NCI-H226 (cell line): ENCODE measurements at places on chromosomes 12 and 14.

GRCh38 chr14:99733211-99733539 is 49.1 kb downstream of the CYP46A1 start:
- no peak for DNase-seq

DNA sequence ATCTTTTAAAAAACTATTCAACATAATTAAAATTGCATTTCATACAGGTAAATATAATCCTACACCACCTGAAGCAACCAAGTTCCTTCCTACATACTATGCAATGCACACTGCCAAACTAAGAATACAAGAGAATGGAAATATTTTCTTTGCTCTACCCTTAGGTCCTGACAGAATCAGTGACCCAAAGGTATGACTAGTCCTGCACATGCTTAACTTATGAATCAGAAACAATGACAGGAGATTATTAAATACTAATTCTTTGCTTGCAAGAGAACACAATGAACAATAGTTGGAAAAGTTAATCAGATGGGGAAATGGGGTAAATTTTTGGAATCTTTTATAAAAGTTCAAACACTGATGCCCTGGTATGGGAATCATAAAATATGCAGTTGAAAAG is 220.1 kb downstream of the SOX5 start:
- no peak for DNase-seq

DNA sequence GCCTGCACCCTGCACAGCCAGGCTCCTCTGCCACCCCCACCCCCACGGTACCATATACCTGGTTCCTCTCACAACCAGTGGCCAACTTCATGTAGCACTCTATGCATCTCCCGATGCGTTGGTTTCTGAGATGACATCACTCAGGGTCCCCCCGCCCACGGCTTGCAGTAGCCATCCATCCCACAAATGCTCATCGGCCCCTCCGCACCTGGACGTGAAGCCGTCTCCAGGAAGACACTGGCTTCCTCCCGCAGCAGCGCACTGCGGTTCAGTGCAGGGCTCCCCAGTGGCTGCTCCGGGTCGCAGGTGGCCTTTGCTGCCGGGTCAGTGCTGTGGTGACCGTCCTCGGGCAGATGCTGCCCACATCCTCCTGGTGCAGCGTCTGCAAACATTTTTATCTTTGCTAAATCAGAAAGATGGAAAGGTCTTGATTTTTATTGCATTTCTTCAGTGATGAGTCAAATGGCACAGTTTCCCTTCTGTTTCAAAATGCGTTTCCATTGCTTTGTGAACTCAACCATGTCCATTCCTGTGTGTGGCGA is 27.5 kb upstream of the MMP17 start:
- DNase-seq, result no peak

DNA sequence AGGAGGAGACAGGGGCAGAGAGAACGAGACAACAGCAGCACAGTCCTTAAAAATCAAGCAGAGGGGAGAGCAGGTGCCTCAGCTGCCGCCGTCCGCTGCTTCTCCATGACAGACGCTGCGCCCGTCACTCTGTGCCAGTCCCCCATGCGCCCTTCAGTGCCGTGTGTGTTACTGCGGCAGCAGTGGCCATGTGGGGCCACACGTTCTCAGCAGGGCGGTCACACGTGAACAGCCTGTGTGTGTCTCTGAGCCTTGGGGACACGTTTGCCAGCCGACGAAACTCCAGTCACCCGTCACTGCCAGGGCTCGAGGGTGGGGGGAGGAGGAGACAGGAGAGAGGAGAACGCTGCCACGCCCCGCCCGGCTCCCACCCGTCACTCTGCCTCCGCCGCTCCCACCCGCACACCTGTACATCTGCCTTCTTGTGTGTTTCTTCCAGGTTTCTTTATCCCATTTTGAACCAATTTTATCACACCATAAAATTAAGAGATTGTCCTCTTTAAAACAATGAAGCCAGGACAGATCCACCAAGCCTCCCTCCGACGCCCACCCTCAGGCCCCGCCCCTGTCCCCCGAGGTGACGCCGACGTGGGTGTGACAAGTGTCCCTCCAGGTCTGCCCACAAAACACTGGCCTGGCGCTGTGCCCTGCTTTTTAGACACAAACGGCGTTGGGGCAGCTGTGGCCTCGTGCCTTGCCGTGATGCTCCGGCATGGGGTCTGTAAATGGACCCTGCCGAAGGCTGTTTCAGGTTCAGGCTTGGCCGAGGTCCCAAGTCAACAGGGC is 58.2 kb downstream of the GALNT9 start:
- no peak for DNase-seq

GRCh38 chr14:64811676-64812075 is 68.0 kb downstream of the SPTB start:
- no peak for DNase-seq
